Fibroblast of mammary gland (primary cell): ENCODE measurements at places on chromosomes 12 and 14.

GRCh38 chr14:60655119-60655897 lies 6.0 kb upstream of the SIX1 start:
- no peak for DNase-seq

- DNase-seq, result peak; percentile 43
These were observed 4.5 kb downstream of the DHH start for GRCh38 chr12:49089821-49090773.

- DNase-seq, result no peak
These were observed 74.6 kb downstream of the RERG start for GRCh38 chr12:15146585-15146984.

GRCh38 chr12:122747224-122748135 lies 5.1 kb upstream of the DENR start:
- no peak for DNase-seq

GRCh38 chr12:14850929-14851663 lies 7.8 kb upstream of the ART4 start:
- DNase-seq, result no peak

- DNase-seq, result no peak
These were observed 12.8 kb downstream of the GSKIP start for GRCh38 chr14:96376093-96376492.

- DNase-seq, result no peak
These were observed 2.8 kb downstream of the RDH5 start for GRCh38 chr12:55722948-55723347.

DNA sequence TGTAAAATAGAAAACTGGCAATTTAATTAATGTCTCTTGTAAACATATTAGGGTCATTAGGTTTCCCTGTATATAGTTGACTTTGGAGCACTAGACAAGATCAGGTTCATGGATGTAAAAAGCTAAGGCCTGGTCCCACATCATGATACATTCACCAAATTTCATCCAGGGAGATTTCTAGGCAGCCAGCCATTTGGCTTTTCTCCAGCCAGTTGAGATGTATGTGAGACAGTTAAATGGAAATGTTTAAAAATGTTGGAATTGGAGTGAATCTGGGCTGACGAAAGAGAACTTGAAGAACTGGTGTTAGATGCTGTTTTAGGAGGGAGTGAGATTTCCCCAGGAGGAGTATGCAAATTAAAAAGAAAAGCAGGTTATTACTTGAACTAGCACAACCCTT lies 41.8 kb upstream of the CLEC14A start:
- peak; percentile 57 for DNase-seq

- peak; percentile 0 for DNase-seq
These were observed 1390.7 kb downstream of the FSCB start for GRCh38 chr14:43116341-43116740.

- DNase-seq, result no peak
These were observed 8.6 kb downstream of the SPTLC2 start for GRCh38 chr14:77607741-77608302.
